Stimulated activated naive B cell treated with anti-CD40 and anti-IgM and Interleukin-4, amounts not matched to agents 10 μg/mL and 1 μg/mL and 100 μg/mL, for 72 hours (primary cell): ENCODE measurements at places on chromosomes 12 and 14.

- peaks cover 22% of the 10 kb centered on the region for H3K4me1 ChIP-seq
- no peak overlapping the region for H3K27ac ChIP-seq
- no peak overlapping the region for H3K4me3 ChIP-seq
- H3K36me3 ChIP-seq: peaks cover 18% of the 10 kb centered on the region
Observed at GRCh38 chr14:60278350-60278749, 29.3 kb downstream of the PPM1A start.

DNA sequence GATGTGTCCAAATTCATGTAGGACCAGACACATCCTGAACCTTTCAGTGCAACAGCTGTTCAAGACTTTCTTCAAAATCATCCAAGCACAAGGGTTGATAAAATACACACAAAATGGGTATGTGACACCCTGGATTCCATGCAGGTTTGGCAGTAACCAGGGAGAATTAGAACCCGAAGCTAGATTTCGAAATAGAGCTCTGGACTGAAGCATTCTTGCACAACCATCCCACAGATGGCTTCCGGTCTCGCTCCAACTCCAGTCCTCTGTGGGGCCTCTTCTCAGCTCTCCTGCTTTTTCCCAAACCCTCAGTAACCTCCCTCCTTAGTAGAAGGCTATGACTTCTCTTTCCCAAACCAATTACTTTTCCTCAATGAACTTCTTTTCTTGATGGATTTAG, 171.3 kb downstream of the TTC7B start:
- no peaks in the 10 kb centered on the region for H3K36me3 ChIP-seq
- H3K4me3 ChIP-seq: no peak overlapping the region
- DNase-seq: no peak

GRCh38 chr12:104485651-104486362, 29.1 kb downstream of the CHST11 start:
- H3K36me3 ChIP-seq: peaks cover 47% of the 10 kb centered on the region
- H3K27ac ChIP-seq: peak overlapping the region; percentile 88
- H3K4me1 ChIP-seq: peaks cover 97% of the 10 kb centered on the region
- H3K4me3 ChIP-seq: peak overlapping the region; percentile 74
- no peaks in the 10 kb centered on the region for H3K27me3 ChIP-seq

- no peak overlapping the region for H3K4me3 ChIP-seq
- peaks cover 61% of the 10 kb centered on the region for H3K36me3 ChIP-seq
- no peaks in the 10 kb centered on the region for H3K27me3 ChIP-seq
Observed at GRCh38 chr14:100348784-100349685, 25.9 kb downstream of the SLC25A47 start.

DNA sequence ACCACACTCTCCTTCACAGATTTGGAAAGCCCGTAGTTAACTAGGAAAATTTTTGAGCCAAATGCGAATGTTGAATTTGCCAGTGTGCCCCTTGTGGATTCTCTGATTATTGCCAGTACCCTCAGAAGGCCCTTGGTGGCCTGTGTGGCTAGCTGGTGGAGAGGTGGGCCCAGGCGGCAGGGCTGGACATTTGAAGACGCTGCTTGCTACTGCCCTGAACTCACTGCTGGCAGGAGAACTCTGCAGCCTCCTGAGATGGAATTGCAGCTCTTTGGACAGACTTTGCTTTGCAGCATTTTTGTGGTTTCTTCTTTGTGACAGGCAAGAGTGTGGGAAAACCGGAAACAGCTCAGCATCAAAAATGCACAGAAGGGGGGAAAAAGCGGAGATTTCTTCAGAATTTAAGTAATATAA, 97.6 kb downstream of the TGFB3 start:
- no peaks in the 10 kb centered on the region for H3K27me3 ChIP-seq
- no peaks in the 10 kb centered on the region for H3K4me1 ChIP-seq
- no peak overlapping the region for H3K27ac ChIP-seq
- no peak for DNase-seq

GRCh38 chr14:103616635-103617300, 12.2 kb upstream of the KLC1 start:
- H3K36me3 ChIP-seq: peaks cover under 1% of the 10 kb centered on the region
- H3K27me3 ChIP-seq: peaks cover 10% of the 10 kb centered on the region
- no peak for DNase-seq
- no peaks in the 10 kb centered on the region for H3K4me1 ChIP-seq

- H3K27me3 ChIP-seq: no peaks in the 10 kb centered on the region
- H3K4me1 ChIP-seq: peaks cover 15% of the 10 kb centered on the region
- H3K27ac ChIP-seq: peak overlapping the region; percentile 68
- H3K36me3 ChIP-seq: peaks cover 26% of the 10 kb centered on the region
- no peak for DNase-seq
Observed at GRCh38 chr12:79566452-79567174, 124.2 kb downstream of the PAWR start.

- H3K36me3 ChIP-seq: peaks cover 1% of the 10 kb centered on the region
- H3K27me3 ChIP-seq: no peaks in the 10 kb centered on the region
- H3K27ac ChIP-seq: no peak overlapping the region
- H3K4me1 ChIP-seq: no peaks in the 10 kb centered on the region
- peak; percentile 1 for DNase-seq
Observed at GRCh38 chr14:47278233-47278842, 397.1 kb downstream of the MDGA2 start.

- H3K27me3 ChIP-seq: peaks cover 29% of the 10 kb centered on the region
- H3K36me3 ChIP-seq: peaks cover 9% of the 10 kb centered on the region
- no peak overlapping the region for H3K27ac ChIP-seq
- H3K4me3 ChIP-seq: no peak overlapping the region
- no peak for DNase-seq
- no peaks in the 10 kb centered on the region for H3K4me1 ChIP-seq
Observed at GRCh38 chr14:91755570-91756295, 23.8 kb upstream of the CATSPERB start.

DNA sequence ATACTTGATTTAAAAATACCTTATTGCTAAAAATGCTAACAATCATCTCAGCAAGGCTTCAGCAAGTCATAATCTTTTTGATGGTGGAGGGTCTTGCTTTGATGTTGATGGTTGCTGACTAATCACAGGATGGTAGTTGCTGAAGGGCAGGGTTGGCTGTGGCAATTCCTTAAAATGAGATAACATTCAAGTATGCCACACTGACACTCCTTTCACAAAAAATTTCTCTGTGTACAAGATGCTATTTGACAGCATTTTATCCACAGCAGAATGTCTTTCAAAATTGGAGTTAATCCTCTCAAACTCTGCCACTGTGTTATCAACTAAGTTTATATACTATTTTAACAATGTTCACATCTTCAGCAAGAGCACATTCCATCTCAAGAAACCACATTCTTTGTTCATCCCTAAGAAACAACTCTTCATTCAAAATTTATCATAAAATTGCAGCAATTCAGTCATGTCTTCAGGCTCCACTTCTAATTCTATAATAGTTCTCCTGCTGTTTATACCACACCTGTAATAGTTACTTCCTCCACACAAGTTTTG, 16.1 kb downstream of the SCAF11 start:
- no peak overlapping the region for H3K4me3 ChIP-seq
- DNase-seq: no peak
- H3K27ac ChIP-seq: no peak overlapping the region
- H3K36me3 ChIP-seq: peaks cover 20% of the 10 kb centered on the region
- peaks cover 45% of the 10 kb centered on the region for H3K4me1 ChIP-seq
- no peaks in the 10 kb centered on the region for H3K27me3 ChIP-seq

DNA sequence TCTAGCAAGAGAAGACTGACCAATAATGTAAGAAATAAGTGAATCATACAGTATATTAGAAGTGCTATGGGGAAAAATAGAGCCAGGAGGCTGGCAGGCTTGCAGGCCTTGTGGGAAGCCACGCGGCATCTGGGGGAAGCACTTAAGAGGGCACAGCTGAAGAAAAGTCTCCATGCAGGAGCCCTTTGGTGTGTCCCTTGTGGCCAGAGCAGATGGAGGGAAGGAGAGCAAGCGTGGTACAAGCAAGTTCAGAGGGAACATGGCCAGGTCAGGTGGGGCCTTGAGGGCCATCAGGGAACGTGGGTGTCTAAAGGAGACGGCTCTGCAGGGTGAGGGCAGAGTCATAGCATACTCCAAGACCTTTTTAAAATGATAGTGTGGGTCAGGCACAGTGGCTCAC, 51.7 kb downstream of the LRRC74A start:
- H3K4me3 ChIP-seq: no peak overlapping the region
- no peaks in the 10 kb centered on the region for H3K36me3 ChIP-seq
- no peak for DNase-seq
- peaks cover 2% of the 10 kb centered on the region for H3K4me1 ChIP-seq
- peaks cover 7% of the 10 kb centered on the region for H3K27me3 ChIP-seq

- H3K4me3 ChIP-seq: peak overlapping the region; percentile 21
- no peaks in the 10 kb centered on the region for H3K27me3 ChIP-seq
- DNase-seq: no peak
- H3K36me3 ChIP-seq: peaks cover 4% of the 10 kb centered on the region
- peak overlapping the region; percentile 79 for H3K27ac ChIP-seq
Observed at GRCh38 chr12:64219145-64219544, 3.0 kb downstream of the KICS2 start.

- peaks cover 12% of the 10 kb centered on the region for H3K4me1 ChIP-seq
- H3K36me3 ChIP-seq: peaks cover 3% of the 10 kb centered on the region
- no peak for DNase-seq
- peaks cover 17% of the 10 kb centered on the region for H3K27me3 ChIP-seq
- no peak overlapping the region for H3K27ac ChIP-seq
Observed at GRCh38 chr12:94957006-94957405, 46.5 kb downstream of the NDUFA12 start.

DNA sequence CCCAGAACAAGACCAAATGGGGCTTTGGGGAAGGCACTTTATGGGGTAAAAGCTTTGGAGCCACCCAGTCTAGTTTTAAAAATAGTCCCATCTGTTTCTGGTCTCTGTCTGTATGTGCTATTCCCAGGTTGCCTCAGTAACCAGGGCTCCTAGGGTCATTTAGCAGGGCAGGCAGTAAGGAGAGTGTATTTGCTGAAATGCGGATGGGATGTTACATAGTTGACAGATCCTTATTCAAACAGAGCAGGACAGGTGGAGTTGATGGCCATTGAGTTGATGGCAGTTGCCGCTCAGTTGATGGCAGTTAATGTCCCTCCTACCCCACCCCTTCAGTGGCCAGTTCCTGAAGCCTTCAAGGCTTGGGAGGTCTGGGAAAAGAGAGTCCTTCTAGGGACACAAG, 4.6 kb downstream of the ZC3H10 start:
- no peaks in the 10 kb centered on the region for H3K27me3 ChIP-seq
- H3K36me3 ChIP-seq: peaks cover 17% of the 10 kb centered on the region
- H3K4me1 ChIP-seq: peaks cover 44% of the 10 kb centered on the region
- H3K27ac ChIP-seq: no peak overlapping the region
- no peak overlapping the region for H3K4me3 ChIP-seq
